Brain microvascular endothelial cell (primary cell): ENCODE measurements at places on chromosomes 5 and 9.

DNA sequence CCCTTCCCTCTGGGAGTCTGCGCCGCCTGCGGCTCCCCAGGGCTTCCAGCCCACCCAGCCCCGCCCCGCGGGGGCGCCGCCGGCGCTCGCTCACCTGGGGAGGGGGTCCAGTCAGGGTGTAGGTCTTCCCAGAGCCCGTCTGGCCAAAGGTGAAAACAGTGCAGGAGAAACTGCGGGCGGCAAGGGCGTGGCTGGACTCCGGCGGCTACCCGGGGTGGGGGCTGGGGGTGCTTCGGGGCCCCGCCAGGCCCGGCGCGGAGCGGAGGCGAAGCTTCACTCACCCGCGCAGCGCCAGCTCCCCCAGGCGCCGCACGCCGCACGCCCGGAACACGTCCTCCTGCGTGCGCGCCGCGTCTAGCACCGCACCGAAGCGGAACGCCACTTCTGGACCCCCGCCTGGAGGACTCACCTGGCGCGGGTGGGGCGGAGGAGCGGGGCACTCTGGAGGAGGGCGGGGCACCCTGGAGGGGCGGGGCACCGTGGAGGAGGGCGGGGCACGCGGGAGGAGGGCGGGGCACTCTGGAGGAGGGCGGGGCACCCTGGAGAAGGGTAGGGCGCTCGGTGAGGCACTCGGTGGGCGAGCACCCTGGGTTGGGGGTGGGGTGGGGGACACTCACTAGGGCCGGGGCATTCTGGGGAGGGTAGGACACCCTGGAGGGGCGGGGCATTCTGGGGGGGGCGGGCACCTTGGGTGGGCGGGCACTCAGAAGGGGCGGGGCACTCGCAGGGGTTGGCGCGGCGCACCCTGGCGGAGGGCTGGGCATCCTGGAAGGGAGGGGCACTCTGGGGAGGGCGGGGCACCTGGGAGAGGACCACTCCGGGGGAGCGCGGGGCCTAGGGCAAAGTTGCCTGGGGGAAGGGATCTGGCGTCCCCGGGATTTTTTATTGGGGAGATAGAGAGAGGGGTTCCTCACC is 814 bp downstream of the KIF12 start:
- DNase-seq: no peak

- no peak for DNase-seq
Observed at GRCh38 chr9:7944572-7944971, 145.0 kb upstream of the DMAC1 start.

DNA sequence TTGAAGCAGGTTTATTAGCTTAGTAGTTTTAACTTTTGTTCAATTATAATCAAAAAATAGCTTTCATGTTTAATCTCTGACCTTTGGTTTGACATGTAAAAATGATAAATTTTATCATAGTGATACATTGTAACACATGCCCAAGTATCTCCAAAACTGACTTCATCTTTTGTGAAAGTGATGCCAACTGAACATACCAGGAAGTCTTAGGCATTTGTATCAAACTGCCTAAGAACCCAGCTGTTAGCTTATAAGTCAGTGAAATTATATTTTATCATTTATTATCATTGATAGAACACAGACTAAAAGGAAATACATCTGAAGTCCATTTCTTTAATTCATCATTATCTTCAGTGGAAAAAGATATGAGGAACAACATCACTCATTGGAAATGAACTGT is 39.1 kb downstream of the NIPBL start:
- no peak for DNase-seq

- no peak for DNase-seq
Observed at GRCh38 chr9:99173570-99174504, 47.9 kb downstream of the ALG2 start.

GRCh38 chr9:38638881-38639576 is 18.6 kb upstream of the ANKRD18A start:
- no peak for DNase-seq

DNA sequence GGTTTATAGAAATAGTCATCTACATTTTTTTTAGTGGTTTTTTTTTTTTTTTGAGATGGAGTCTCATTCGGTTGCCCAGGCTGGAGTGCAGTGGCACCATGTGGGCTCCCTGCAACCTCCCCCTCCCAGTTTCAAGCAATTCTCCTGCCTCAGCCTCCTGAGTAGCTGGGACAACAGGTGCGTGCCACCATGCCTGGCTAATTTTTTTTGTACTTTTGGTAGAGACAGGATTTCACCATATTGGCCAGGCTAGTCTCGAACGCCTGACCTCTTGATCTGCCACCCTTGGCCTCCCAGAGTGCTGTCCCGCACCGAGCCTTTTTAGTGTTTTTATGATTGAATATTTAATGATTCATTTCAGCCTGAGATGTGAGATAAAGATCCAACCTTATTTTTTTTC is 27.3 kb downstream of the ANKRD33B start:
- no peak for DNase-seq

DNA sequence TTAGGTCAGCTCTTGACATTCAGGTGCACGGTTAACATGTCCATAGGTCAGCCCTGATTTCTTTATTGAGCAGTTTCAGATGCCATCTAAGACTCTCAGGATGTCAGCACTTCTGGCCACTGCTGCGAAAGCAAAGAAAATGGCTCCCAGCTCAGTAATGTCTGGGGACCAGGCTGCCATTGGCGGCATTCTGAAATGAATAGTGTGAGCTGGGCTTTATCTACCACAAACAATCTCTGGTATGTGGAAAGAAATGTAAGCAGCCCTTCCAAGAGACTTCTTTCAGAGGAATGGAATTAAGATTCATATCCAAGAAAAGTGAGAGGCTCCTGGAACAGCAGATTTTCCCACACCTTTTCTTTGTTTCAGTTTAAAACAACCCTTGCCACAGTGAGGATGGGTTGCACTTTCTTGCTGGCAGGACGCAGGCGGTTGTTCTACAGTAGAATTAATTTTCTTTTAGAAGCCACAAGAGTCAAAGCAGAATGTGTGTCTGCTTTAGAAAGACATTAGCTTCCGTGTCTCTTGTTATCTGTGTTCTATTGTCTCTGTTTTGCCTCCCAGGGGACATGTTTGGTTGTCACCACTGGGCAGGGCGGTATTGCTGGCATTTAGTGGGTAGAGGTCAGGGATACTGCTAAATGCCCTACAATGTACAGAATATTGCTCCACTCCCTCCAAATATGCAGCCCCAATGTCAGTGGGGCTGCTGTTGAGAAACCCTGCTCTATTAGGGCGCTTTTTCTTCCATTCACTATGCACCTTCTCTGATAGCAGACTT is 149.9 kb upstream of the ANKH start:
- peak; percentile 69 for DNase-seq

DNA sequence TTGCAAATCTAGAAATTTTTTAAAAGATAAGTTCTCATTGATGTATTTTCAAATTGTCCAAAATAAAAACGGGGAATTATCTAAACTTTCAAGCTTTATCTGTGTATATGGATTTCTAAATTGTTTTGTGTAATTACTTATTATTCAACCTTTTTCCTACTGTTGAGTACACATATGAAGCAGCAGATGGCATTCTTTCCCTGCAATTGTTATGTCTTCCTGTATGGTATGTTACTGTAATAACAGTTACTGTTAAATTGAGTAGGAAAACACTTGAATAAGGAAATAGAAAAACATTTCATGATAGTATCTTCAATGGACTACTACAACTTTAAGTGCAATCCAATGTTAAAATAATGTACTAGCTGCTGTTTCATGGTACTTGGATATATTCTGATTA is 124.8 kb downstream of the RANBP17 start:
- DNase-seq: no peak

- DNase-seq: no peak
Observed at GRCh38 chr9:100206899-100207298, 107.9 kb downstream of the INVS start.

- DNase-seq: no peak
Observed at GRCh38 chr9:15069106-15069505, 158.9 kb upstream of the FREM1 start.

- no peak for DNase-seq
Observed at GRCh38 chr5:56640763-56641406, 174.5 kb upstream of the MAP3K1 start.

- no peak for DNase-seq
Observed at GRCh38 chr5:115895821-115896220, 54.1 kb downstream of the AP3S1 start.

DNA sequence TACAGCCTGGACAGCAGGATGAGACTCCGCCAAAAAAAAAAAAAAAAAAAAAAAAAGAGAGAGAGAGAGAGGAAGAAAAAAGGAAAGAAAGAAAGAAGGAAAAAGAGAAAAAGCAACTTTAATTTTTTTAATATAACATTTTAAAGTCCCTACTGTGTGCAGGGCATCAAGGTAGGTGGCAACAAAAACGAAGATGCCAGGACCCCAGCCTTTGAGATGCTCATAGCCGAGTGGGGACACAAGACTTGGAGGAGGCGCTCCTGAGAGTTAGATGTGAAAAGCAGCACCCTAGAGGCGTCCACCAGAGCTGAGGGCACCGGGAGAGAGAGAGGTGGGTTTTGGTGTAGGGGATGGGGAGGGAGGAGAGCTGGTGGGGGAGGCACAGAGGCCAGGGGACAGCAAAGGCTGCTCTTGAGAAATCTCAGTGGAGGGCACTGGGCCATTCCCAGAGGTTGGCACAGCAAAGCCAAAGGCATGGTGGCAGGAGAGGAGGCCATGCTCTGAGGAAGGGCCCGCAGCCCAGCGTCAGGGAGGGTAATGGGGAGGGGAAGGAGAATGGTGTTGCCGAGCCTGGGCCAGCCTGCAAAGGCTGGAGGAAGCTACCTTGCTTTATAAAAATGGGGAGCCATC is 135.6 kb downstream of the C9orf50 start:
- no peak for DNase-seq

- no peak for DNase-seq
Observed at GRCh38 chr9:105168870-105169319, 75.6 kb upstream of the SLC44A1 start.

- DNase-seq: no peak
Observed at GRCh38 chr5:80757290-80757689, 102.5 kb upstream of the DHFR start.

- no peak for DNase-seq
Observed at GRCh38 chr9:127856729-127857116, 2.3 kb upstream of the ENG start.

- DNase-seq: no peak
Observed at GRCh38 chr5:668283-668995, 24.7 kb downstream of the TPPP start.

GRCh38 chr9:29826421-29826820 is 2253.1 kb upstream of the C9orf72 start:
- no peak for DNase-seq

DNA sequence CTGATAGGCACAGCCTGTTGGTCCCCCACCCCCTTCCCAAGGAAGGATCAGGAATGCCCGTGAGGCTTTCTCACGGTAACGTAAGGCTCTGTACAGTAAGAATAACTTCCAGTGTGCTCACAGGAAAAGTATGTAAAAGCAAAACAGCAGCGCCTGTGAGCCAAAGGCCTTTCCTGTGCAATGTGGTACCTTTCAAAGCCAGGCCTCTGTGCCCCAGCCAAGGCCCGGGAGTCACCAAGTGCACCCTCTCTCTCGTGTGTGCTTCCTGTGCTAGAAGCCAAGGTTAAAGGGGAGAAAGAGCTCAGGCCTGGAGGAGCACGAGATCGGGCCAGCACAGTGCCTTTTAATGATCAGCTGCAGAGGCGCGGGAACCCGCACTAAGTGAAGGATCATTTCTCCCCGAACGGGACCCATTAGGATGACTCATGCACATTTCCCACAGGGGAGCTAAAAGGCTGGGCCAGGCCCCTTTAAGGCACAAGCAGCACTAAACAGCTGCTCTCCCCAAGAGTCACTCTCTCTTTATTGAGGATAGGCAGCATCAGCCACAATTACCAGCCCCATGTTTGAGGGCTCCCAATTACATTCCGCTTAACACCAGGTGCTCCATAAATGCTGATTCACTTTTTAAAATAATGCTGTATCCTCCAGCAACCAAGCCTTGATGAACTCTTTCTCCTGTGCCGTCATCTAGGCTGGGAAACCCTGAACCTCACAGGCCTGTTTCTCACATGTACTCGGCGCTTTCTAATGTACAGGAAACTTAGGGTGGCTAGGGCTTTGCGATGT is 42.8 kb downstream of the SHB start:
- DNase-seq: peak; percentile 95

- no peak for DNase-seq
Observed at GRCh38 chr5:146338774-146339714, at the start of gene POU4F3. TSS of gene POU4F3 (plus strand) at chr5:146338839. CDS start at chr5:146339113, 274 bp downstream.

DNA sequence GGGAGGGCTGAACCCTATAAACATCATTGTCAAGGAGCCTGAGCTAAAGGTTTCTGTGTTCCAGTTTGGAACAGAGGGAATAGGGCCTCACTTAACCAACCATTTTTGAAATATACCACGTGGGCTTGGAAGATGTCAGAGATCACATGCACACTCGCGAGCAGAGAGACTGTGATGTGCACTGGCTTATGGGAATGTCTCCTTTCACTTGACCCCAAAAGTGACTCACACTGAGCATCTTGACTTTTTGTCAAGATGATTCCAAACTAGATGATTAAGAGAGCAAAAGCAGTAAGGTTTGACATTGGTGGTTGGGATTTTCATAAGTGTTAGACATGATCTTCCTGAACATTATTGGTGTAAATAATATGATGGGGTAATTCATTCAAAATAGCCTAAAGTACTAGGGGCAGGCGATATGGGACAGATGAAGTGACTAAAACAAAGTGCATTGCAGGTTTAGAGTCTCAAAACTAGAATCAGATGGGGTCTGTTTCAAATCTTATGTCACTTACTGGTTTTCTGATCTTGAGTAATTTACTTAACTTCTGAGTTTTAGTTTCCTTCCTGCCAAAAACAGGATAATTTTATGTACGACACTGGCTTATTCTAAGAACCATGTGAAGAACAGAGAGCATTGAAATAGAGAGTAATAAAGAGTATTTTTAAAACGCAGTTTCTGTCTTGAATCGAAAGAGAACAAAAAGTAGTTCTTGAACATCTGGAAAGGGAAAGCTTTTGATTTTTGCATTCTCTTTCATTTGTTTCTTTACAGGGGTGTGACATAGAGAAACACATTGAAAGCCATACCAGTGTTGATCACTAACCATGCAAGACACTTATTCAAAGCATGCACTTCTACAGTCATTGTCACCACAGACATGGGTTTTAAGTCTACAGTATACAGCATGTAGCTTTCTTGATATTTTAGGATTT is 383.0 kb downstream of the DIRAS2 start:
- DNase-seq: no peak

DNA sequence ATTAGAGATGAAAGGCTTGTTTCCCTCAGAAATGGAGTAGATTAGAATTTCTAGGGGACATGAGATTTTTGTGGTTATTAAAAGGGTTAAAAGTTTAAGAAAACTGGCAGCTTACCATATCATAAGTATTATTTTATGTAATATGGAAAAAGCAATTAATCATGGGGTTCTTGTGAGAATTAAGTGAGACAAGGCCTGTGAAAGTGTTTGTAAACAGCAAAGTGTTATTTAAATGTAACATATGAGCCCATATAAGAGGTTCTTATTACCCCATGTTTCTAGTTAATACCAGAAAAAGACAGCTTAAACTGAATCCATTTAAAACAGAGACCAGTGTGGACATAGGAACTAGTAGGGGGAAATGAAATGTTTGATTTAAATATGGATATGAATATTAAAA is 241.1 kb upstream of the PIK3R1 start:
- DNase-seq: no peak
